NCI-H2227 treated with DMSO at 0.1 percent for 48 hours (cell line): ENCODE measurements at places on chromosomes 5 and 9.

GRCh38 chr5:14325369-14325768 lies 182.2 kb downstream of the TRIO start:
- DNase-seq = no peak

GRCh38 chr9:90981726-90982125 lies 180.1 kb downstream of the SYK start:
- no peak for DNase-seq

DNA sequence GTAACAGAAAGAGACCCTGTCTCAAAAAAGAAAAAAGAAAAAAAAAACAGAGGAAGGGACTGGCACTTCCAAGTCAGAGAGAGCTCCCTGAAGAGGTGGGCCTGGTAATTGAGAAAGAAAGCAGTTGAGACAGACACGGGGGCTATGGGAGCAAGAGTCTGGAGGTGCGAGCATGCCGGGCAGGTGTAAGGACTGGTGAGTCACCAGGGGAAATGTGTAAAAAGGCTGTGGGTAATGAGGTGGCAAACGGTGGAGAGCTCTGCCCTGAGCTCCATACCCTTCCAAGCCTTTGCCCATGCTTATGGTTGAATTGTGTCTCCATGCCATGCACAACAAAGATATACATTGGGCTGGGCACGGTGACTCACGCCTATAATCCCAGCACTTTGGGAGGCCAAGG lies 18.0 kb upstream of the JADE2 start:
- no peak for DNase-seq

DNA sequence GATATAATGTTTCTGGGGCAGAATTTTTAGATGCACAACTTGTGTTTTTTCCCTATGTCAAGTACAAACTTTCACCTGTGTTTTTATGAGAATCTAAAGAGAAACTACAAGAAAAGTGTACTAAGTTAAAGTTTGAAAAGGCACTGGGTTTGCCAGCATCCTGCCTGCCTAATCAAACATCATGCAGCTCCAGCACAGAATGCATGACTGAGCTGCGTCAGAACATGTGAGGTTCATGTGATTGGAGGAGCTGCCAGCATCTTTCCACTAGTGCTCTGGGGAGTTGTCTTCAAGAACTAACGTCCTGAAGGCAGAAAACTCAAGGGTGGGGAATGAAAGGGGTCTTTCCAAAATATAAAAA lies 46.1 kb upstream of the RIC1 start:
- no peak for DNase-seq

- DNase-seq = no peak
These were observed 106.6 kb upstream of the CDH6 start for GRCh38 chr5:31086839-31087415.
